HepG2 (cell line): ENCODE measurements at places on chromosomes 16 and 17. TPM values are rescaled to one million over a fixed set of nuclear protein-coding genes. Genes with fewer than 3 reads are reported as not detected.

- DNase-seq, result no peak
Measured at GRCh38 chr16:30122604-30123160, 338 bp downstream of the MAPK3 start.

The ITGA3 gene
- polyA plus RNA-seq, result 0.48 and 0.59 TPM in 2 replicates

The PRSS8 gene
- 7.2 and 20.0 TPM in 2 replicates for polyA plus RNA-seq

The CA7 gene
- polyA plus RNA-seq, result not detected in 2 replicates

DNA sequence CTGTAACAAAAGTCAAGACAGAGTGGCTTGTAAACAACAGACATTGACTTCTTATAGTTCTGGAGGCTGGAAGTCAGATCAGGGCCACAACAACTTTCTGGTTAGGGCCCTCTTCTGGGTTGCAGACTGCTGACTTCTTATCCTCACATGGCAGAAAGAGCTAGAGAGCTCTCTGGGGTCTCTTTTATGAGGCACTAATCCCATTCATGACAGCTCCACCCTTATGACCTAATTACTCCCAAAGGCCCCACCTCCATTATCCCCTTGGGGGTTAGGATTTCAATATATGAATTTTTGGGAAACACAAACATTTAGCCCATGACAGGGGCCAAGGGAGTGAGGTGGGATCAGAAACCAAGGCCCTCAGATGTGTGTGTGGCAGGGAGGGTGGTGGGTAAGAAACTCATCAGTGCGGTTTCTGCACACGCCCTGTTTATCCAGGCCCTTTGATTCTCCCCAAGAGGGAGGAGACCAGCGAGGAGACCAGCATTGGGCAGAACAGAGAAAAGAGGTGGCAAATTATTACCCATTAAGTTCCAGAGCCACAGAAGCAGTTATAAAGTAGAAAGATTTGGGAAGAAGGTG, 74.8 kb downstream of the UTP18 start:
- DNase-seq, result no peak

The RTN4RL1 gene
- 0.01 TPM in 1 of 2 replicates, not detected in the other for polyA plus RNA-seq
